ENCODE measurements at places on chromosomes 12 and 14.

- DNase-seq = no peak
Observed at GRCh38 chr12:95736631-95737030, 53.9 kb downstream of the NTN4 start.

DNA sequence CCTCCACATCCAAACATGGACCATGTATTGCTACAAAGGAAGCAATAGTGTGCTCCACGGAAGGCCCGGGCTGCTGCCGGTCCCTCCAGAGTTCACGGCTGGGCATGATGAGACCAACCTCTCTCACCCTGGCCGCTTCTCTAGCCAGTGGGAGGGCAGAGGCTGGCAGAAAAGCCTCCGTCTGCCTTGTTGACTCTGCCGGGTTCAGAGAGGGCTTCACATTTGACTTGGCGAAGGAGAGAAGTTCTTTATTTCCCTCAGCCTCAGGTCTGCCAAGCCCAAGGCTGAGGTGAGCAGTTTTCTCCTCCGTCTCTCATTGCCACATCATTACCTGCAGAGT is 230.0 kb downstream of the ZFP36L1 start:
- no peak for DNase-seq

- no peak for DNase-seq
Observed at GRCh38 chr14:104968541-104969401, 9.4 kb downstream of the AHNAK2 start.

GRCh38 chr12:8712572-8712971 is 14.8 kb downstream of the RIMKLB start:
- DNase-seq = no peak

GRCh38 chr12:38141239-38141638 is 175.3 kb upstream of the ALG10B start:
- DNase-seq = no peak

DNA sequence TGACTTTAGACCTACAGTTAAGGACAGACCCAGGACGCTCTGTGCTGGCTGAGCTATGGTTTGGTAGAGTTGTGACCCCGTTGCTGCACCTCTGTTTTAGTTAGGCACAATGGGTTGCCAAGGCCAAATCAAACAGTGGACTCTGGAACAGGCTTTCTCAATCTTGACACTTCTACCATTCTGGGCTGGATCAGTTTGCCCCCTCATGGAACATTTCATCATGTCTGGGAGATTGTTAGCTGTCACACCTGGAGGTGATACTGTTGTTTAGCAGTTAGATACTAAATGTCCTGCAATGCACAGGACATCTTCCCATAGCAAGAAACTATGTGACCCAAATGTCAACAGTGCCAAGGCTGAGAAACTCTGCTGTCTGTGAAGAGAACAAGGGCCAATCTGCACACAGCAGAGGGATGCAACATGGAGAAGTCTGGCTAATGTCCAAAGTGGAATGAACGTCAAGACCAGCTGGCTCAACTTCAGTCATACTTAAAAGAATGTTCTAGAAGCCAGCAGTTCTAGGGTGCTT is 65.6 kb upstream of the DICER1 start:
- DNase-seq = no peak

DNA sequence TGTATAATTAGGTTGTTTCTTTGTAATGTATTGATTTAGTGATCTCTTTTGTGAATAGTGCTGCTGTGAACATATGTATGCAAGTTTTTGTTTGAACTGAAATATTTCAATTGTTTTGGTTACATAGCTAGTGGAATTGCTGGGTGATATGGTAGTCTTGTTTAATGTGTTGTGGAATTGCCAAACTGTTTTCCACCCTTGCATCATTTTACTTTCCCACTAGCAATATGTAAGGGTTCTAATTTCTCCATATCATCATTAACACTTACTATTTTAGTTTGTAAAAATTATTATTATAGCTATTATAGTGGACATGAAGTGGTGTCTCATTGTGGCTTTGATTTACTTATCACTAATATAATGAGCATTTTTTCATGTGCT is 5.9 kb downstream of the G2E3 start:
- DNase-seq = no peak

GRCh38 chr14:63852271-63852816 is 460 bp upstream of the SYNE2 start:
- no peak for DNase-seq
